Heart right ventricle (tissue), 16 donors: ENCODE measurements at places on chromosomes 16 and 17. TPM values are rescaled to one million over a fixed set of nuclear protein-coding genes. Genes with fewer than 3 reads are reported as not detected.

Gene NOG
- total RNA-seq: 0.12 TPM

Gene FSCN2
- not detected for total RNA-seq

Gene SPNS3
- not detected for total RNA-seq

Gene ULK2
- 18.1 TPM for total RNA-seq

Gene CSH1
- not detected for total RNA-seq

Gene HOXB1
- not detected for total RNA-seq

Gene ABCC6
- total RNA-seq: 2.3 TPM

Gene HS3ST6
- not detected for total RNA-seq

Gene ZNF267
- 5.3 TPM for total RNA-seq
